Mesendoderm (in vitro differentiated cells): ENCODE measurements at places on chromosomes 1 and 21.

GRCh38 chr1:4838231-4838630, 183.8 kb downstream of the AJAP1 start:
- no peak for DNase-seq

DNA sequence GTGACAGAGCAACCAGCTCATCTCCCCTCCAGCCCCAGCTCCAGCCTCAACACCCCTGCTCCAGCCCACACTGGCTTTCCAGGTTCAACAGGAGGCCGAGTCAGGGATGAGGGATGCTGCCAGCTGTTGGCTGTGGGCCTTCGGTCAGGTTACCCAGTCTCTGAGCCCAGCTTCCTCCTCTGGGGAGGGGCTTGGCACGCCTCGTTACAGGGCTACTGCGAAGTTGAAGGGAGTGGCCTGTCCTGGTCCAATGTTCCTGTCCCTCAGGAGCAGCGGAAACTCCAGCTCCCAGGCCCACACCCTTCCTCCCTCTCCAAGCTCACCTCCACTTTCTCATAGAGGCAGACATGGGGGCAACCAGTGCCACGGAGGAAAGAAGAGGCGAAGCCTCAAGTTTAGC, 15.1 kb upstream of the TAS1R2 start:
- no peak for DNase-seq

DNA sequence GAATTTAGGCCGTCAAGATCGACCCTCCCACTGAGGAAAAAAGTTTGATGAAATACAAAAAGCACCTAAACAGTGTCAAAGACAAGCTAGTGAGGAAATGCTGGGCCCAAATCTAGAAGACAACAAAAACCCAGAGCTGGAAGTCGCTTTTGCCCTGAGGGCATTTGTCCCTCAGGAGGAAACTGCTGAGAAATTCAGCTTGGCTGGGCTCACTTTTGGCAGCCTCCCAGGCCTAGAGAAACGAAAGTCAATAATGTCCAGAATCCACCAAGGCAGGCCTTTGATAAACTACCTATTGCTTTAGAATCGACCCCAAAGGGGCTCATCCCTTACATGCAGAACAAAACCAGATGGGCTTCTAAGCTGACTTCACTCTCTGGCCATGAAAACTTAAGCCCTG, 38.9 kb downstream of the SYT2 start:
- peak; percentile 43 for DNase-seq

DNA sequence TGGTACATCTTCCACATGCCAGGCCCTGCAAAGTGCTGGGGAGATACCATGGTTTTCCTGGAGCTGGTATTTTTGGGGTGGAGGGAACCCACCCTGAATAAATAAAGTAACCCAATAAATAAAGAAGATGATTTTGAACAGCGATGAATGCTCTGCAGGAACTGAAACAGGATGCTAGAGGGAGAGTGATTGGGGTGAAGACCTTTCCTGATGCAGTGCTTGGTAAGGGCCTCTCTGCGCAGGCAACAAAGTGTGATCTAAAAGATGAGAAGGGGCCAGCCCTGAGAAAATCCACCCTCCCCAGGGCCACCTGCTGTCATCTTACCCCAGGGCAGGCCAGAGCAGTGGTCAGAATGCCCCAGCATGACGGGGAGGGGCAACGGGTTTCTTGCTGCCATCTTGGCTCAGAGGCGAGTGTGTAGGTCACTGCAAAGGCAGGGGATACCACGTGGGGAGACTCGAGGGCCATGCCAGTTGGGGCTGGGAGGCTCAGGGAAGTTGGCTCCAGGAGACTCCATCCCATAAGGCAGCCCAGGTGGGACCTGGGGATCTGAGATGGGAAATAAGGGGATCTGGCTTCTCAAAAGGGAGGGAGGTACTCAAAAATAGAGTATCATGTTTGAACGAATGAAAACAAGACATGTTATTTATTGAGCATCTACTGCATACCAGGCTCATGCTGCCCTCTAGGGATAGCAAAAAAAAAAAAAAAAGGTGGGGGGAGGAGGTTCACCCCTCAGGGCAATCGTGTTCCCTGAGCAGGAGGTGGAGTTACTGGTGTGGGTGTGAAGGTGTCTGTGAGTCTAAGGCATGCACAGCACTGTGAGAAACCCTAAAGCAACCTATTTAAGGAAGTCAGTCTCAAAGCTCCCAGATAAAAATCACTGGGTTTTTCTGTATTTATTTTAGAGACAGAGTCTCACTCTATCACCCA, 2.8 kb downstream of the SRARP start:
- DNase-seq = peak; percentile 48

GRCh38 chr1:182709225-182709764, 24.9 kb upstream of the RGS8 start:
- DNase-seq = no peak
